ENCODE measurements at places on chromosomes 13 and 19.
A peak's percentile ranks its signal among the peaks of the same experiment; 100 is the strongest.

GRCh38 chr13:59991395-59991794 is 172.3 kb downstream of the DIAPH3 start:
- no peak for DNase-seq

- DNase-seq: no peak
Measured at GRCh38 chr19:7461841-7462629, 26.8 kb downstream of the PEX11G start.

- DNase-seq: no peak
Measured at GRCh38 chr13:99421271-99421670, 80.0 kb upstream of the TM9SF2 start.

GRCh38 chr19:33089010-33089409 is 8.0 kb downstream of the GPATCH1 start:
- DNase-seq: no peak

DNA sequence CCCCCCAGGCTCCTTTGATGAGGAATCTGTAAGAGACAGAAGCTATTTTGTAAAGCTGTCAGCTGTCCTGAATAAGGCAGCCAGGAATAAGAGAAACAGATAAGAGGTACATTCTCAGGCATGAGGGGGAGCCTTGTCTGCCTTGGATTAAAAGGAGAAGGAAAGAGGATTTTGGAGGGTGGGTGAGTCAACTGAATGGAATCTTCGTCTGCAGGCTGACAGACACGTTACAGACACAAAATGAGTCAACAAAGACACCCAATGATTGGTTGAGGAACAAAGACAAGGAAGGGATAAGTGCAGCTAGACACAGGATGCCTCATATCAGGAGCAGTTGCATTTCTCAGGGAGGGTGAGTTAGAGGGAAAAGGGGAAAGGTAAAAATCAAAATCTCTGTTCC is 162.5 kb downstream of the OLFM4 start:
- peak; percentile 20 for DNase-seq

DNA sequence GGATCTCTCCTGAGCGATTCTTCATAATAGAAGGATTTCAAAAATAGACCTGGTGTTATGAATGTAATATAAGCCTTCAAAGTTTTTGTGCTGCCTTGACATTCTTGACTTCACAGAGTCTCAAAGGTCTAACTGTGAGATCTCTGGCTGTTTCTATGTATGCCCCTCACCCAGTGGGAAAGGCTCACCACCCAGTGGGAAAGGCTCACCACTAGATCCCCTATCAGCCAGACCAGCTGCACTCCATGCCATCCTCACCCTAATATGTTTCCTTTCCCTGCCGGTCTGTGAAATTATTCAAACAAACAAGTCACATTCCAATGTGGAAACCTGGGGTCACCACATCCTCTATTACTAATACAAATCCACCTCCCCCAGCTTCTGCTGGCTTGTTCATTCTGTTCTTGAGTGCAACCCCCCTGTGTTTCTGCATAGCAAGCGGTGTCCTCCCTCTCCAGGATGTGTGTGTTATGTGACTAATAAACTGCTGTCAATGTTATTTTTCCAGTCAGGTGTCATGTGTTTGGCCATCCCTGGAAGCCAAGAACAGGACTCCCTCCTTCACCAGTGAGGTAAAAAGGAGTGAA is 13.8 kb upstream of the SLITRK1 start:
- DNase-seq: no peak

- no peak for DNase-seq
Measured at GRCh38 chr19:8452446-8453123, 7.8 kb downstream of the HNRNPM start.

GRCh38 chr13:25992076-25992475 is 59.7 kb downstream of the SHISA2 start:
- no peak for DNase-seq

DNA sequence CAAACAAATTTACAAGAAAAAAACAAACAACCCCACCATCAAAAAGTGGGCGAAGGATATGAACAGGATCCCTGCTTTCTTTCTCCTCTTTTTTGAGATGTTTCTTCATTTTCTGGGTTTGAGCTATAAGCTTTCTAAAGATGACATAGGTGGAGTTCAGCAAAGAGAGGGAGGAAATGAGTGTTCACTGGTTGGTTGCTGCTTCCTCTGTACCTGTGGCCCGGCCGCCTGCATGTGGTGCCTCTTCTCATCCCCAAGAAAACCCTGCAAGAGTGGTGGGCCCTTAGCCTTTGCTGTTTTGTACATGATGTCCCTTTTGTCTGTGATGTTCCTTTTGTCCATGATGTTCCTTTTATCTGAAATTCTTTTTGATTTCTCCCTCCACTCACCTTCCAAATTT is 178.4 kb upstream of the SERP2 start:
- no peak for DNase-seq

DNA sequence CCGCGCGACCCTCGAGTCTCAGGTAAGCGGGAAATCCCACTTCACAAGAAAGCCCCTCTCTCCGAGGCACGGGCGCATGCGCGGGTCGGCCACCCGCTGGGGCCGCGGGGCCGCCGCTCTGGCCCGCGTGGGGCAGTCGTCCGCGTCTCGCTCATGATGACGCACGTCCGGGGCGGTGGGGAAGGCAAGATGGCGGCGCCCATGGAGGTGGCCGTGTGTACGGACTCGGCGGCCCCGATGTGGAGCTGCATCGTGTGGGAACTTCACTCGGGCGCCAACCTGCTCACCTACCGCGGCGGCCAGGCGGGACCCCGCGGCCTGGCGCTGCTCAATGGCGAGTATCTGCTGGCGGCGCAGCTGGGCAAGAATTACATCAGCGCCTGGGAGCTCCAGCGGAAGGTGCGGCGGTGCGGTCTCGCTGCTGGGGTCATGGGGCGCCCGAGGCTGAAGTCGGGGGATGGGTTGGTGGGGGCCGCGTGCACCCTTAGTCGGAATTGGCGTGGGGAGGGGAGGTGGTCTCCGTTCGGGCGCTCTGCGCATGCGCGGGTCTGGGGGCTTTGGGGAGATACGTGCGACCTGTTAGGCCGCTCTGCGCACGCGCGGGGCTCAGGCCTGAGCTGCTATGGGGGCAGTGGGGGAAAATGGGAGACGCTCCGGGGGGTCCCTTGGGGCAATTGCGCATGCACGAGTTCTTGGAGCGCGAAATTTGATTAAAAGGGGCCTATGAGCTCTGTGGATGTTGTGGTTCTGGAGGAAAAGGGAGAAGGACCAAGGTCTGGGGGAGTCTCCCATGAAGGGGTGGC is at the start of gene WDR18:
WDR18 (plus strand) TSS at position 181 of the 803 bp plus-strand sequence; CDS start at position 190, 9 bp downstream.
- peak; percentile 91 for DNase-seq

GRCh38 chr13:42334329-42334706 is 62.4 kb downstream of the AKAP11 start:
- no peak for DNase-seq
